Bone marrow (tissue), 2 donors: ENCODE measurements at places on chromosomes 11 and 22.

GRCh38 chr11:114076921-114077331, 17.4 kb downstream of the ZBTB16 start:
- DNase-seq, result no peak

DNA sequence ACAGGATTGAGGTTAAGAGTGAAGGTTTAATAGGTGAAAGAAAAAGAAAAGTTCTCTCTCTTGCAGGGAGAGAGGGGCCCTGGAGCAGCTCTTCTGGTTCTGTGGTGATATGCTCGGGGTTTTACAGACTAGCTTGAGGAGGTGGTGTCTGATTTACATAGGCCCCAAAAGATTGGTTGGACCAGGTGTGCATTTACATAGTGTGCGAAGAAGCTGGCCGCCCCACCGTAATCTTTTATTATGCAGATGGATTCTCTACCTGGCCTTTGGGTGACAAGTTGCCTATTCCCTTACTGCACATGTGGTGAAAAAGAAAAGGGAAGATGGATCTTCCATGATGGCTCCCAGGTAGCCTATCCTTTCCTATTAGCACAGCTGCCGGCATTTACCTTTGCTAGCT, 219.9 kb upstream of the GRIA4 start:
- no peak for DNase-seq

DNA sequence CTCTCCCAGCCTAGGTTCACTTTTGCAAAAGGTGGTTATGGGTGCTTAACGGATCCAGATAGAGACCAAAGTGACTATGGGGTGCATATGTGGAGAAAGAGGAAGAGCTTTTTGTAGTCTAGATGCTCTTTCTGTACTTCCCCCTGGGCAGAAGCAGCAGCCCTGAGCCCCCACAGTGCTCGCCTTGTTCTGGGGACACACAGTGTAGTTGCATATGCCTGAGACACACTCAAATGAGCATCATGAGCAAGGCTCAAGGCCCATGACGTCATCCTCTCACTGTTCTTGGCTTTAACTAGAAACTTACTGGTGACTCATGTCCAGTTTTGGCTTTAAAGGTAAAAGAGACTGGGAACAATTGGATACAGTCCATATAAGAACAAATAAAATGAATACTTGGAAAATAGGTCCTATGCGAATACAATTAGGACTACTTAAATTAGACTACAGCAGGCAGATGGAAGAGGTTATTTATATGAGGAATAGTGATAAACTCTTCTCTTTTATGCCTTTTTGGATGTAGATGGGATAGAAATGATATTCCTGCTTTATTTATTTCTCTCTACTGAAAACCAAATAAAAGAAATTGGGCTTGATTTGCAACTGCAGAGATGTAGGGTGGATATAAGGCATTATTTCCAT, 20.1 kb upstream of the PEX26 start:
- DNase-seq, result peak; percentile 19

DNA sequence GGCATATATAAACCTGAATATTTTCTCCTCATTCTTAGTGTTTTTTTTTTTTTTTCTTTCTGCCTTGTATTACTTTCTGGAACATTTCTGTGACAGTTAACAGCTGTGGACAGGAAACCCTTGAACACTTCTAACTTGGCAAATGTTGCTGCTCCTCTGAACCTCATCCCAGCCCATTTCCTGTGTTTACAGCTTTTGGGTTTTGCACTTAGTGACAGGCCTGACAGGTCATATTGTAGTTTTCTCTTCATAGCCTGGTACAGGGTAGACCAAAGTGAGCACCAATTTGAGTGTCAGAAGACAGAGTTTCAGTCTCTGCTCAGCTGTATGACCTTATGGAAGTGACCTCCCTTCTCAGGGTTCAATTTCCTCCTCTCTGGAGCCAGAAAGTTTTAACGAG, 91.6 kb downstream of the STIM1 start:
- no peak for DNase-seq

- DNase-seq, result no peak
These were observed 103.8 kb upstream of the CSNK2A3 start for GRCh38 chr11:11456866-11457265.
